NCI-H1417 (cell line): ENCODE measurements at places on chromosomes 6 and 20.

GRCh38 chr6:35305117-35305516 lies 7.5 kb downstream of the DEF6 start:
- DNase-seq, result no peak

DNA sequence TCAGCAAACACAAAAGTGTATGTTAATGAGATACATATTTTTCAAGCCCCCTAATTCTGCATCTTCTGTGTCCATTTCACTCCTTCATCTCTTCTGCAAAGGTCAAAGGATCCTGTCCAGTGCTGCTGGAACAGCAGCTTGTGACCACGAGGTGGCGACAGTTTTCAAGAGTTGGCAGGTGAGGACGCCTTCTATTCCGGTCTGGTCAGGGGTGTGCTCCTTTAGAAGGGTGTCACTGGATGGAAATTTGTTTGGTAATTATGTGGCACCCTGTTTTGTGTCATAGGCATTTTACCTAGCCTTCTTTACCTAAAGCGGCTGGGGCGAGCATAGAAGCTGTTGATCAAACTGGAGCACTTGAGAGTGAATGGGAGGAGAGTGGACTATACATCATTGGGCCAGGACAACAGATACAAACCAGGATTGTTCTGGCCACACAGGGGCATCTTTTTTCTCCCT lies 32.9 kb upstream of the ERVFRD-1 start:
- DNase-seq, result peak; percentile 57

DNA sequence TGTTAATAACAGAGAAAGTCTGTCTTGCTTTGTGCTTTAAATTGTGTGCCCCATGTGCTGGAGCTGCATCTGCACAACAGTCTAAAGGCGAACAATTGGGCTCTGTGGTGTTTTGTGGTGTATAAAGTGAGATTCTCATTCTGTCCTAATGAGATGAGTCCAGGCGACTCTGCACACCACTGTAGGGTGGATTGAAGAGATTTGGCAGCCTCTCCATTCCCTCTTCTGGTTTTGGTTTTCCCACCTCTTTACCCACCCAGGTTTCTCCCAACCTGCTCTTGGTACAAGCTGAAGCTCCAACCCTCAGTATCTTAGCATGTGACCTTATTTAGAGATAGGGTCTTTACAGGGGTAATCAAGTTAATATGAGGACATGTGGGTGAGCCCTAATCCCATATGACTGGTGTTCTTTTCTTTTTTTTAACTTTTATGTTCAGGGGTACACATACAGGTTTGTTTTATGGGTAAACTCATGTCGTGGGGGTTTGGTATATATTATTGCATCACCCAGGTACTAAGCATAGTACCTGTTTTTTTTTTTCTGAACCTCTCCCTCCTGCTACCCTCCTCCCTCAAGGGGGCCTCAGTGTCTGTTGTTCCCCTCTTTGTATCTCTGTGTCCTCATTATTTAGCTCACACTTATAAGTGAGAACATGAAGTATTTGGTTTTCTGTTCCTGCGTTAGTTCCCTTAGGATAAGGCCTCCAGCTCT lies 217.6 kb upstream of the DTNBP1 start:
- no peak for DNase-seq

- no peak for DNase-seq
These were observed 52.4 kb upstream of the EDN3 start for GRCh38 chr20:59247731-59248684.

DNA sequence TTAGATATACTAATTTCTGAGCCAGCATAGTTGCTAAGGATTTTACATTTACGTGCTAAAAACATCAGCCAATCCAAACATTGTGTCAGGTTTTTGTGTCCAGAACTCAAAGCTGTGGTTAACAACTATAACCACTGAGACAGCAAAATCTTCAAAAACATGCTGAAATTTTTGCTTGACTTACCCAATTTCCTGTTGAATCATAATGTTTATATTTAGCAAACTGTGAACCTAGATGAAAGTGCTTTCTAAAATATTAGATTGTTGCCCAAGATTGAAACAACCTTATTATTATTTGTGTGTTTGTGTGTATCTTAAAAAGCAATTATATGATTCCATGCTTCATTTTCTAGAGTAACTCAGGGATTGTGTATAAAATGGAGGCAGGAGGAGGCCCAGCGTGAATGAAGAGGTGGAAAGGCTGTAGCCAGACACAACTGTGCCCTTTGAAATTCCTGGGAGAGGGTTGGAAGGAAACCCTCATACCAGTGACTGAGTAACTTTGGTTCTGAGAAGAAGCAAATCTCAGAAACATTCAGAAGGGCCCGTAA lies 48.0 kb downstream of the ARMC2 start:
- no peak for DNase-seq

DNA sequence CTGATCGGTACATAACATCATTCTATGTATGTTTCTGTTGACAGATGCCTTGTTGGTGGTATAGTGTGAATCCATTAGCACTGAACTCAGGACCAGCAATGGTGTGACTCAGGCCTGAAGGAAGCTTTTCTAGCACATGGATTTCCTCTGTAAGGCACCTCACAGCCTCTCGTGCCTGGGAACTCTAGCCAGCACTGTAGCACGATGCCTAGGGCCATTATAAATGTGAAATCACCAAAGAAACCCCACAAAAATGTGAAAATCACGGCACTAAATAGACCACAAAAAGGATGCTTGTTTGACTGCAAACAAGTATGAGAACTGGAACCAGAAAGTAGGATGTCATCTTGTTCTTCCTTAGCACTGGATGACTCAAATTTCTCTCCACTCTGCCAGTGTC lies 63.7 kb upstream of the NKX2-2 start:
- DNase-seq, result no peak
